ENCODE measurements at places on chromosomes 1 and 21. TPM values are rescaled to one million over a fixed set of nuclear protein-coding genes. Genes with fewer than 3 reads are reported as not detected.

DNA sequence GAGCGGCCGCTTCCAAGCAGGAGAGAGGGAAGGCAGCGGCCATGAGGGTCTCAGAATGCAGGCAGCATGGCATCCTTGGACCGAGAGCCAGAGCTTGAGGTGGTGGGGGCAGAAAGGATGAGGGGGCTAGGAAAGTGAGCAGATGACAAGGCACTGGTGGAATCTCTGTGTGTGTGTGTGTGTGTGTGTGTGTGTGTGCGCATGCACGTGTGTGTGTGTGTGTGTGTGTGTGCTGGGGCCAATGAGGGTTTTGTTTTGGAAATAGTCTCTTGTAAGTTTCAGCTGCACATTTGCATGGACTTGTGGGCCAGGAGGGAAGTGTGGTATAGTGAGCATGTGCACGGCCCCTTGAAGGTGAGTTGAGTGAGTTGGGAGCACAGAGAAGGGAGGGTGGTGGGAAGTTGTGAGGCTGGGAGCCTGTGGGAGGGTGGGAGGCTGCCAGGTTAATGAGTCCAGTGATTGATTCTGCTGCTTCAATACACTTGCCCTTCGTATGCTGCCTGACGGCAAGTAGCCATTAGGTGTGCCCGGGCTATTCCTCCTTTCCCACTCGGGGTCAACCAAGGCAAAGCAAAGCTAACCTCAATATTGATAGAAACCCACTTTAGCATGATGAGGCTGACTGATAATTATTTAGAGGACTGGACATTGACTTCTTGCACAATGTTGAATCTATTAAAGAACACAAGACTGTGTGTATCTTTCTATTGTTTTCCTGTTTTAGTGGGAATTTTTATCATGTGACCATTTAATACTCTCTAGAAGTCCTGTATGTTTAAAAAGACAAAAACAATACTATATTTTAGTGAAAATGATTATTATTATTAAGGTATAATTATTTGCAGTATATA lies 80.3 kb downstream of the PROX1 start:
- no peak for DNase-seq

MED8 gene
- total RNA-seq, result 120 TPM

DNA sequence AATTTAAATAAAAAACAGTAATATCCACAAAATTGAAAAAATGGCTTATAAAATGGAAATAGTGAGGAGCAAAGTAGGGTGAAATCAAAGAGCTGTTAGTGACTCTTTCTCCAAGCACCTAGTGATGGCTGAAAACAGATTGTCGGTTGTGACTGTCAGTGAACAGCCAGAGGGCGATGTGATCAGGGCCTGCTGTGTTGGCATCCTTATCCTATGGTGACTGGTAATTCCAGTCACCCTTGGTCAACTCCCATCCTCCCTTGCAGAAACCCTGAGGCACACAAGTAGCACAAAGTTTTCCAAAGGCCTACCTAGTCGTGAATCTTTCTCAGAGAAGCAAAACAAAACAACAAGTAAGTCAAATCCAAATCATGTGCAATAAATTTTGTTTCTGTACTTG lies 599.8 kb upstream of the CXADR start:
- no peak for DNase-seq

C1orf87 gene
- not detected for total RNA-seq

DNA sequence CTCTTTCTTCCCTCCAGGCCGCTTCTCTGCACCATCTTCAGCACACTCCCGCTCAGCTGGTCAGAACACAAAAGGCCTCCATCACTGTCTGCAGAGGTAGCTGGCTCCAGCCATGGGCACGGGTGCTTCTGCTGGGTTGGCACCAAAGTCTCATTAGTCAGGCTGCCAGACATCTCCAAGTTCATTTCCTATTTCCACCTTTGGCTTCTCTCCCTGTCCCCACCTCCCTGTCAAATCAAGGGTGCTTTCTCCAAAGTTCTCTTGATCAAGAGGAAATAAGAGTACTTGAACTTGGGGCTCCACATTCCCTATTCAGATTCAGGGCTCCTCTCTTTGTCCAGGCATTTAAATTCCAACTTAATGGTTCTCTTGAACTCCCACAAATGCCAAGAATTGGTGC lies 33.9 kb upstream of the GRIK3 start:
- DNase-seq, result no peak

GRCh38 chr1:89499320-89499719 lies 25.3 kb upstream of the LRRC8B start:
- no peak for DNase-seq

DNA sequence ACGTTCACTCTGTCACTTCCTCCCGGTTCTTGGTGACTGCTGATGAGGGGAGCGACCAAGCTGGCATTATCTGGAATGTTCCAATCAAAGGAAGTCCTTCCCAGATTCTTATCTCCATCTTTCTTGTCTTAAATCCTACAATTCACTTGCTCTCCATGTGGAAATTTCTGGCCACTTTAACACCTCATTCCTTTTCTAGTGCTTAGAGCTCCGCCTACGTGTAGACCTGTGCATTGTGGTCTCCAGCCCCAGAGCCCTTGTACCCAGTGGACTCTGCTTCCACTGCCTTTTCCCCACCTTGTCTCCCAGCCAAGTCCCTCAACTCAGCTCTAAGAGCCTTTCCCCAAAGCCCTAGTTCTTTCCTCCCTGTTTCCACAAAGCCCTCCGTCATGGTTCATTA lies 12.2 kb upstream of the KLHDC7A start:
- DNase-seq, result no peak

DMRTA2 gene
- not detected for total RNA-seq

- DNase-seq, result no peak
These were observed 90.8 kb upstream of the AJAP1 start for GRCh38 chr1:4563586-4563985.

GRCh38 chr1:88698140-88698539 lies 14.1 kb downstream of the PKN2 start:
- peak; percentile 23 for DNase-seq

ZNF593OS gene
- not detected for total RNA-seq

DNA sequence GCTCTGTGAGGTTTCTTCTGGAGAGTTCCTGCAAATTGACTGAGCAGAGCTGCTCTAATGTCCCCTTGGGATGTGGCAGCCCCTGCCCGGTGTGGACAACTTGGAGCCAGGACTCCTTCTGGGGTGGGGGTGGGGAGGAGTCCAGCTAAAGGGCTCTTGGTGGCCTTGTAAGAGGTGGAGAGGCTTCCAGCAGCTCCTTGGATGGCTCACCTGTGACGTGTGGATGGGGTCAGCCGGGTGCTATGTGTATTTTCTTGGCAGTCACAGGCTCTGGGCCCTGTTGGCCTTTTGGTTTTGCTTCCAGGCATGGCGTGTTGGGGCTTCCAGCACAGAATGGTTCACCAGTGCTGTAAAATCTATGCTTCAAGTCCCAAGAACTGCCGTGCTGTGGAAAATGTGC lies 38.2 kb downstream of the TRAPPC10 start:
- DNase-seq, result no peak

GRCh38 chr1:59298710-59299346 lies 1.9 kb downstream of the FGGY start:
- DNase-seq, result peak; percentile 62
